ENCODE measurements at places on chromosomes 5 and 9. TPM values are rescaled to one million over a fixed set of nuclear protein-coding genes. Genes with fewer than 3 reads are reported as not detected.

Gene NIPSNAP3A
- total RNA-seq, result 26.6 TPM

Gene SHOC1
- total RNA-seq, result not detected

Gene PCDHB10
- 3.8 TPM for total RNA-seq

Gene SAPCD2
- 0.96 TPM for total RNA-seq

Gene SOX30
- not detected for total RNA-seq

Gene GRXCR2
- total RNA-seq, result not detected

DNA sequence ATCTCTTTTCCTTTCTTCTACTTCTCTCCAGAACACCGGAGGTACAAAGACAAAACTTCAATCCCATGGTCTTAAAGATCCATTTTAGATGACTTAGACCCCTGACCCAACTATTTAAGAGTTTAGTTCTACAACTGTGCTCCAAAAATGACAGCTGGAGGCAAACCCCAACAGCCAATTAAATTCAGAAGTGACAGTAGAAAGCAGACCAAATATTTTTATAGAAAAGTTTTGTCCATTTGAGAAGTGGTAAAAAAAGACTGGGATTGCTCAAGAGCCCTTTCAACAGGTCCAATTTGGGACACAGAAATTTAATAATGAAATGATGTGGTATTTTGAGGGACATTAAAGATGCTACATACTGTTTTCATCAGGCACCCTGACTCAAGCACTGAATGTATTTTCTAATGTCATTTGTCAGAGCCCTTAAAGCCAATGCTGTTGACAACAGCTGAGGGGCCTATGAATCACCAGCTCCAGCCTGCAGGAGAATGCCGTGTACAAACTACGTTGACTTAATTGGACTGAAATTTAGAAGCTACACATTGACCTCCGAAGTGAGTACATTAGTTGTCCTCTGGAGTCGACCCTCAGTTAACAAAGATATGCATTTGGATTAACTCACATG lies 147.5 kb upstream of the PIK3R1 start:
- H3K27ac ChIP-seq, result peak overlapping the region; percentile 20
- no peaks in the 10 kb centered on the region for H3K36me3 ChIP-seq
- H3K27me3 ChIP-seq, result no peaks in the 10 kb centered on the region
- no peaks in the 10 kb centered on the region for H3K4me1 ChIP-seq
- no peak for DNase-seq

DNA sequence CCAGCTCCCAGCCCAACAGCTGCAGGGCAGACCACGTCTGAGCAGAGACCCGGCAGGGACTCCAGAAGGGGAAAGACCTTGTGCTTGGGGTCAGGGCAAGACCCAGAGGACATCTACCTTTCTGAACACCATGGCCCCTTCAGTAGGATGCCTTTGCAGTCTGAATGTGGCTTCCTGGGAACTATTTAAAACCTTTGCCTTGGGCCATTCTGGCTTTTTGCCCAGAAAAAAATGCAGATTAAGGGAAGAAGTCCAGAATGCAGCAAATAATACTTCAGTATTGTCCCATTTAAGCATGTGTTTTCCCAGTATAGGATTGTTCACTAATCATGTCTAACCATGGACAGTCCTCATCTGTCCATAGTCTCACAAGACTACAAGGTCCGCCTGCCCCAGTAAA lies 67.5 kb upstream of the ERCC6L2 start:
- H3K36me3 ChIP-seq, result no peaks in the 10 kb centered on the region
- H3K4me1 ChIP-seq, result no peaks in the 10 kb centered on the region
- no peaks in the 10 kb centered on the region for H3K27me3 ChIP-seq
- no peak overlapping the region for H3K4me3 ChIP-seq

DNA sequence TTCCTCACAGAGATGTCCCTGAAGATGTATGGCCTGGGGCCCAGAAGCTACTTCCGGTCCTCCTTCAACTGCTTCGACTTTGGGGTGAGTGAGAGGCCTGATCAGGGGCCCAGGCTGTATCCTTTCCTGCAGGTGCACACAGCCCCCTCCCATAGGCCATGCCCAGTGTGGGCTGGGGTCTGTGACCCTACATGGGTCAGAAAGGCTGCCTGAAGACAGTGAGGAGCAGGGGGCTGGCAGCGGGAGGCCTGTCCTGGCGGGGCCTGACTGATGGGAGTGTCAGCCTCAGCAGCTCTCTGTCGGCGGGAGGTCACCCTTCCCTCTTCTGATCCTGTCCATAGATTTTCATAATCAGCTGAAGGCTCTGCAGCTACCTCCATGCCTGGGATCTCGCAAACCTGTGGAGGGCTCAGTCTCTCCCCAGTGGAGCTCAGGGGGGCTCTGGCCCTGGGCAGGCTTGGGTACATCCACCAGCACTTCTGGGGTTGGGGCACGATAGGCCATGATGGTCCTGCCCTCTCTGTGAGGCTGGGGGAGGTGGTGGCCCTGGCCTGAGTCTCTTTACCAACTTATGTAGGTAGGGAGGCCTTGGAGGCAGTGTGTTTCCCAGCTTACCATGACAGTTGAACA lies 98.5 kb downstream of the CACNA1B start:
- H3K4me3 ChIP-seq, result no peak overlapping the region
- H3K27ac ChIP-seq, result no peak overlapping the region
- DNase-seq, result no peak
- no peaks in the 10 kb centered on the region for H3K4me1 ChIP-seq
- H3K36me3 ChIP-seq, result no peaks in the 10 kb centered on the region

- no peak overlapping the region for H3K27ac ChIP-seq
- no peaks in the 10 kb centered on the region for H3K36me3 ChIP-seq
- no peak for DNase-seq
- no peaks in the 10 kb centered on the region for H3K4me1 ChIP-seq
- no peaks in the 10 kb centered on the region for H3K27me3 ChIP-seq
- H3K4me3 ChIP-seq, result no peak overlapping the region
Measured at GRCh38 chr9:109286571-109286977, 34.3 kb downstream of the EPB41L4B start.

DNA sequence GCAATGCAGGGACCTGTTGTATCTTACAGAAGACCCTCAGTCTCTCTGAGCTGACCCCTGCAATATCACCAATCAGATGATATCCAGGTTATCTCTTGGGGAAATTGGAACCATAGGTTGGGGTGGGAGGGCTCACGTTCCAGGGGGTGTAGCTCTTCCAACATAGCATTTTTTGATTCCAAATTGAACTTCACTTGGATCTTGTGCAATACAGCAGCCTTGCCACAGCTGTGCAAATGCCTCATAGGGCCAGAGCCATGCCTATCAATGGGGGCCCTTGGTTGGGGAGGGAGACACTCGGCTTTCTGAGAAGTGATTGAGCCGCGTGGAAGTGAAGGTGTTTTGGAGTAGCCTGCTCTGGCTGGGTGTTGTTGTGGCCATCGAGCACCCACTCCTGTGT lies 117.2 kb upstream of the PITX1 start:
- H3K4me3 ChIP-seq, result no peak overlapping the region
- no peaks in the 10 kb centered on the region for H3K27me3 ChIP-seq
- no peaks in the 10 kb centered on the region for H3K36me3 ChIP-seq
- DNase-seq, result no peak

- no peak overlapping the region for H3K4me3 ChIP-seq
- DNase-seq, result peak; percentile 67
- H3K27ac ChIP-seq, result no peak overlapping the region
- no peaks in the 10 kb centered on the region for H3K4me1 ChIP-seq
- no peaks in the 10 kb centered on the region for H3K27me3 ChIP-seq
- no peaks in the 10 kb centered on the region for H3K36me3 ChIP-seq
Measured at GRCh38 chr5:179181988-179182387, 121.8 kb downstream of the ZNF354C start.

- no peak overlapping the region for H3K4me3 ChIP-seq
- H3K36me3 ChIP-seq, result no peaks in the 10 kb centered on the region
- H3K27ac ChIP-seq, result no peak overlapping the region
- no peaks in the 10 kb centered on the region for H3K4me1 ChIP-seq
Measured at GRCh38 chr5:115160975-115161475, 8.7 kb downstream of the TRIM36 start.

DNA sequence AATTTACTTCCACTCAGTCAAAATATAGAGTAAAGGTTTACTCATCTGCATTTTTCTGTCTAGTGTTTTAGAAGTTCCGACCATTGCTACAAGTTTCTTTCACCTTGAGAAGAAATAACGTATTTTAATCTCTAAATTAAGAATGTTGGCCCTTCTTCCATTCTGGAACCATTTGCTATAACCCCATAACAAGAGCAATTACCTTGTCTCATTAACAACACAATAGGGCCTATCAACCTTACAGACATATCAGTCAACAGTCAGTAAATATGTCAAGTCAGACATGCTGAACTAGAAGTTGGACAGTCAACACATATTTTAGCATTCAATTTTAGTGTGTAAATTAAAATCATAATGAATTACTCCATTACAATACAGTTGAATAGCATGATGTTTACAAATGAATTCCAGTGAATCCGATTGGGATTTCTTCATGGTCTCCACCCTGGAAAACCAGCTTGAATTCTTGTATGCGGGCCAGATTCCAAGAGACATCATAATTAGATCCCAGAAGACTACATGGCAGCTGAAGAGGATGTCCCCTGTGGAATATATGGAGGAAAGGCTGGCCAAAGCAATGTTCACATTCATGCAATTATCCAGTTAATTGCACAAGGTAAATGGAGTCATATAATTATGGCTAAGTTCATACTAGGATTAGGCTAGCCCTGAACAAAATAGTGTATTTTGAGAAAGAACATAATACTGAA lies 196.2 kb upstream of the TARS1 start:
- no peaks in the 10 kb centered on the region for H3K4me1 ChIP-seq
- H3K27me3 ChIP-seq, result no peaks in the 10 kb centered on the region
- no peak overlapping the region for H3K27ac ChIP-seq
- DNase-seq, result no peak
- H3K36me3 ChIP-seq, result no peaks in the 10 kb centered on the region
- H3K4me3 ChIP-seq, result no peak overlapping the region

DNA sequence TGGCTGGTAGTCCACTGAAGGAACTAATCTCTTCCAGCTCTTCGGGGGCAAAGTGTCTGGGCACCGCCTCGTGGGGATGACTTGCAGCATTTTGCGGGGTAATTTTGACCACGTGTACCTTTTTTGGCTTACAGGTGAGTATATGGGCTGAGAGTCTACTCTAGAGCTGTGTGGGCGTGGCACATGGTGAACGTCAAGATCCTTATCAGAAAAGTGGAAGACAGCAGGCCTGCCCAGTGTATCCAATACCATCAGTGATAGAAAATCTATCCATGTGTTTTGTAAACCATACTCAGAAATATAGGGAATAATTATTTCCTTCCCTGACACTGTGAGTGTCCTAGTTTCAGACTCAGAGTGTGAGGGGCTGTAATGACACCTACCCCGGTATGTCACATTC lies 148.5 kb downstream of the SLIT3 start:
- no peaks in the 10 kb centered on the region for H3K4me1 ChIP-seq
- H3K36me3 ChIP-seq, result no peaks in the 10 kb centered on the region
- peak overlapping the region; percentile 19 for H3K27ac ChIP-seq
- H3K4me3 ChIP-seq, result no peak overlapping the region

DNA sequence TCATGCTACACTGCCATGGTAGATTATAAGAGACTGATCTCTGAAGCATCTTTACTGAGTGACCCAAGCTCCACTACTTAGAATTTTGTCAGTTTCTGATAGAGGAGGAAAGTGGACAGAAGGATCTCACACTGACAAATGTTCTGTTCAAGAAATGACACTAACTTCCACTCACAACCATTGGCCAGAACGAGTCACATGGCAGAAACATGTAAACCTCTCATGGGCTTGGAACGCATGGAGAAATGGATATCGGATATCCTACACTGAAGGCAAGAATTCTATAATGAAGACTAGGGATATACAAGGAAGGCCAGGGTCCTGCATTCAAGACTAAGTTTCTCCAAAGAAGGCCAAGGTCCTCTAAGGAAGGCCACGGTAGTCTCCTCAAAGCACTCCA lies 31.1 kb downstream of the EGFLAM start:
- no peak overlapping the region for H3K27ac ChIP-seq
- no peak for DNase-seq
- no peak overlapping the region for H3K4me3 ChIP-seq
- no peaks in the 10 kb centered on the region for H3K36me3 ChIP-seq

GRCh38 chr5:118775790-118776499 lies 212.4 kb downstream of the DTWD2 start:
- H3K27ac ChIP-seq, result no peak overlapping the region
- H3K36me3 ChIP-seq, result no peaks in the 10 kb centered on the region
- no peaks in the 10 kb centered on the region for H3K27me3 ChIP-seq
- no peak for DNase-seq
- no peaks in the 10 kb centered on the region for H3K4me1 ChIP-seq

- H3K4me3 ChIP-seq, result no peak overlapping the region
- H3K36me3 ChIP-seq, result no peaks in the 10 kb centered on the region
- H3K27me3 ChIP-seq, result no peaks in the 10 kb centered on the region
- H3K4me1 ChIP-seq, result no peaks in the 10 kb centered on the region
- no peak overlapping the region for H3K27ac ChIP-seq
- DNase-seq, result no peak
Measured at GRCh38 chr9:11595756-11596155, 983.0 kb upstream of the PTPRD start.

GRCh38 chr9:84045481-84046097 lies 65.0 kb downstream of the RMI1 start:
- DNase-seq, result no peak
- H3K27me3 ChIP-seq, result no peaks in the 10 kb centered on the region
- H3K4me1 ChIP-seq, result no peaks in the 10 kb centered on the region
- H3K4me3 ChIP-seq, result no peak overlapping the region
- no peak overlapping the region for H3K27ac ChIP-seq
- no peaks in the 10 kb centered on the region for H3K36me3 ChIP-seq

- no peak overlapping the region for H3K27ac ChIP-seq
- DNase-seq, result no peak
- H3K4me3 ChIP-seq, result no peak overlapping the region
- no peaks in the 10 kb centered on the region for H3K4me1 ChIP-seq
Measured at GRCh38 chr9:135007601-135008000, 79.9 kb upstream of the OLFM1 start.

DNA sequence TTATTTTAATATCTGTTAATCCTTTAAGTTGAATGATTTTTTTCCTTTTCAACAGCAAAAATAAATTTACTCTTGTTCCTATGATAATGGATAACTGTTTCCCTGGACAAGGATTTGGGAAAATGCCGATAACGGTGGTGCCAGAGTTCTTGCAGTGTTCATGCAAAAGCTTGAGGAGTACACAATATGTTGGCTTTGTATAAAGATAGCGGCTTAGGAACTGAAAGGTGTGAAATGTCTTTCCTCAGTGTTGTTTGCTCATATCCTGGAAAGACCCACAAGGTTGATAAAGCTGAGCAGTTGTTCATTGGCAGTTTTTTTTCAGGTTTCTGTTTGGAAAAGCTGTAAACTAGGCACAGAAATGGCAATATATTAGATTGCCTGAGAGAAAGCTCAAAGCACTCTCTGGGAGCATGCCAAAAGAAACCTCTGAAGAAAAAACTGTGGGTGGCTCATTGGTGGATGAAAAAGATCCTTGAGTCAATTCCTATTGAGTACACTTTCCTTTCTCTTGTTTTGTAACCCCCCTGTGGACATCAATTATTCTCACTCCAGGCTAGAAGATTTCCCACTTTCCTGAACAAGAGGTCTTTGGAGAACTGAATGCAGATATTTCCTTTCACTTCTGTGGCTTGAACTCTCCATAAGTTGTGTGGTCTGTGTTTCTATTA lies 117.2 kb upstream of the RGMB start:
- H3K27ac ChIP-seq, result no peak overlapping the region
- no peaks in the 10 kb centered on the region for H3K27me3 ChIP-seq
- no peaks in the 10 kb centered on the region for H3K4me1 ChIP-seq
- no peak for DNase-seq
